Erythroblast (primary cell): ENCODE measurements at places on chromosomes 4 and X.

- DNase-seq = no peak
Observed at GRCh38 chr4:102778720-102779119, 18.0 kb upstream of the MANBA start.

DNA sequence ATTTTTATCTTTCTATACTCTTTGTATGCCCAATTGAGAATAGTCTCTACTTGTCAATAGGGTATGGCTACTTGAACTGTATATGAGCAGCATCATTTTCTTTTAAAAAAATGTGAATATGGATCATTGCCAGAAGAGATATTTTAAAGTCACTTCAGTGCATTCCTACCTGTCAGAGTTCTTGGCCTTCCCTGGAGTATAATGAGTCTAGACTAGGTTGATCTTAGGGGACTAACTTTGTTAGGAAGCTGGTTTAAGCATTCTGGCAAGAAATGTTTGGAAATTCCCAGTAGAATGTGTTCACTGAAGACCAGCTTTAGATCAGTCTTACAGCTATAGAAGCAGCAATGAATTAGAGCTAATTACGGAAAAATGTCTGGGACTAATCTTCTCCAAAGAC is 178.2 kb downstream of the FAT4 start:
- DNase-seq = no peak

DNA sequence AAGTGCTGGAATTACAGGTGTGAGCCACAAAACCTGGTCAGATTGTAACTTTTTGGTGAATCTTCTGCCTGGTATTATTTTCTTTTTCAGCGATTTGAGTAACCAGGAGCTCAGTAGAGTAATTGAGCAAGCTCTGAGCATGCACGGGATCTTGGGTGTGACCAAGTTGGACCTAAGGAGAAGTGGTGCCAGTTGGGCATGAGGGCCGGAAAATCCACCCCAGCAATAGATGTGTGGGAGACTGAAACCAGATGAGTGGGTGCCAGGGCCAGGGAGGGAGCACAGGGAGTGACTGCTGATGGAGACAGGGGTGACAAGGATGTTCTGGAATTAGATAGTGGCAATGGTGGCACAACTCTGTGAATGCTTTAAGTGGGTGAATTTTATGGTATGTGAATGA is 3.7 kb upstream of the CCNQ start:
- DNase-seq = no peak

DNA sequence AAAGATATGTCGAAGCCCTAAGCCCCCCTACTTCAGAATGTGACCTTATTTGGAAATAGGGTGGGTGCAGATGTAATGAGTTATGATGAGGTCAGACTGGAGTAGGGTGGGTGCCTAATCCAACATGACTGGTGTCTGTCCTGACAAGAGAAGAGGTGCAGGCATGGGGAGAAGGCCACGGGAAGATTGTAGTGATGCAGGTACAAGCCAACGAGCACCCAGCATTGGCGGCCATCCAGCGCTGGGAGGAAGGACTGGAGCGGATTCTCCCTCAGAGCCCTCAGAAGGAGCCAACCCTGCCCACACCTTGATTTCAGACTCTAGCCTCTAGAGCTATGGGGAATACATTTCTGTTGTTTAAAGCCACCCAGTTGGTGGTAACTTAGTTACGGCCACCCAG is 237.2 kb downstream of the EVC2 start:
- DNase-seq = no peak

DNA sequence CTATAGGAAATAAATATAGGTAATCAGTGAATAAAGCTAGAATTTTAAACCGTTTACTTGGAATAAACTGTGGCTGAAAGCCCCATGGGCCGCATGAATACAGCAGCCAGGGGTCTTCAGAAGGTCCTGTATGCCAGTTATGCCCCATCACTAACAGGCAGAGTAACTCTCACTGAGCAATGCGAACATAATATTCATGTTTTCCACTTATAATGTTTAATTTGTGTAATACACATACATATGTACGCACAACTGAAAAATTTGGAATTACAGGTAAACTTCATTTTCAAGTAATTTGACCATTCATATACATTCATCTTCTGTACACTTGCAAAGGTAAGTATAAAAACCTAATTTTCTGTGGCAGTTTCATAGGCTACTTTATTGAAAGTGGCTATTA is 526.2 kb upstream of the ATOH1 start:
- DNase-seq = no peak

GRCh38 chr4:74338792-74339333 is 26.1 kb upstream of the EREG start:
- no peak for DNase-seq

DNA sequence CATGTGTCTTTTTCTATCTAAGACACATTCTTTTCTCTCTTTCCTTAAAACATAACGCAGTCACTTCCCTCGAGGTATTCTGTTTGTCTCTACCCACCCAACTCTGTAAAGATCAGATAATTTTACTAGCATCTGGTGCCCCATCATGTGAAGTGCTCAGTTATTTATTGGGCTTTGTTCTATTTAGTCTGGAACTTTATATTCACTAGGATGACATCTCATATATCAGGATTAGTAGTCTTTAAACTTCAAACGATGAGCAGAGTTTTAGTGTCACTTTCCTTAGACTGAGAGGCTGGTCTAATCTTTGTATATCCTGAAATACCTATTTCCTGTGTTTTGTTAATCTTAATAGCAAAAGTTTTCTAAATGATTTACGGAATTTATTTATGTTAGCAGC is 445.5 kb upstream of the NDST3 start:
- DNase-seq = no peak

DNA sequence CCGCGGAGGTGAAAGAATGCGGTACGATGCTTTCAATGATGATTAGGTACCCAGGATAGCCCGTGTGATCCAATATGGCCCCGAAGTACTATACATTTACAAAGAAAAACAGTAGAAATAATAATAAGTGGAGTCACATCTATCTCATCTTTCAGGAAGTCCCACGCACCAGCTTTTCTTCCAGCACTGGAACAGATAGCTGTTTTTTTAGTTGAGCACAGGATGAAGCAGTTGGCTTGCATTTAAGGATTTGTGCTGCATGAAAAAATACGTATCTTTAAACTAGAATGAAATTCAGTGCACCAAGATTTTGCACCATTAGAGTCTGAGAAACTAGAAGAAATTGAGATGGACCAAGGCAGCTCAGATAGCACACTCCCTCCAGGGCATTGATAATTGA is 44.1 kb downstream of the SMIM20 start:
- DNase-seq = no peak

DNA sequence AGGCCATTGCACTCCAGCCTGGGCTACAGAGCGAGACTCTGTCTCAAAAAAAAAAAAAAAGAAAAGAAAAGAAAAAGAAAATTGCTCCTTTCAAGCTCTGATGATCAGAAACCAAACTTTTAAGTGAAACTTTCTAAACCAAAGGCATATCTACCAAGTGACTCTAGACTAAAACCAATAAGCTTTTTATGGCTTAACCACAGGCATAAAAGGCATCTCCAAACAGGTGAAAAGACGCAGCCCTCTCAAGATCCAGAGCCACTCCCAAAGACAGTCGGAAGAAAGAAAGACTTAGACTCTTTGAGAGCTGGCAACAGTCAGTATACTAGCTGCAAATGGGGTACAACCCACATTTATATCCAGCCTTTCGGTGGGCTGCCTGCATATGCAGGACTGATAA is 117.1 kb upstream of the AP1S2 start:
- no peak for DNase-seq

DNA sequence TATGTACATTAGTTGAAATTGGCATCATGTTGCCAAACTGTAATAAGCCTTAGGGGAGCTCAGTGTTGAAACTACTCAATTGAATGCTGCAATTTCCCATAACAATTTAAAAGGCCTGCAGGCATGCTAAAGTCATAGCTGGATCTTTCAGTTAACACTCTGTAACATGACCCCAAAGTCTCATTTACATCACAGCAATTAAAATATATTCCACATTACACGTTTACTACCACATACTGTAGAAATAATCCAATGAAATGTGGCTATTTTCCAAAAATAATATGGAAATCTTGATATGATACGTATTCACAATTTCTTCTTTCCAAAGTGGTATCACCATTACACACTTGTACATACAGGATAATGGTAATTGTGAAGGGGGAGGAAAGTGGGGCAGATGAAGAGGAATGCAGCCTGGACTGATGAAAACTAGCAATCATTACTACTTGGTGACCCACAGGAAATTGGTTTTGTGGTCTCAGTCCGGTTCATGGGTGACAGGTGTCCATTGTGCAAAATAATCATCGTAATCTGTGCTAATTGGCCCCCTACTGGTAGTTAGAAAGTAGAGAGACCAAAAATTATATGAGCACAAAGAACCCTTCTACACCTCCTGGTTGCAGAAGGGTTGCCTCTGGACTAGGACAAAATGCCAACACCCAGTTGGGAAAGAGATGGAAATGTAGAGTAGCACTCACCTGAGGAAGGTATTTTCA is 63.7 kb downstream of the TENM3 start:
- DNase-seq = no peak

GRCh38 chr4:81954271-81954670 is 419.5 kb downstream of the HNRNPD start:
- no peak for DNase-seq

DNA sequence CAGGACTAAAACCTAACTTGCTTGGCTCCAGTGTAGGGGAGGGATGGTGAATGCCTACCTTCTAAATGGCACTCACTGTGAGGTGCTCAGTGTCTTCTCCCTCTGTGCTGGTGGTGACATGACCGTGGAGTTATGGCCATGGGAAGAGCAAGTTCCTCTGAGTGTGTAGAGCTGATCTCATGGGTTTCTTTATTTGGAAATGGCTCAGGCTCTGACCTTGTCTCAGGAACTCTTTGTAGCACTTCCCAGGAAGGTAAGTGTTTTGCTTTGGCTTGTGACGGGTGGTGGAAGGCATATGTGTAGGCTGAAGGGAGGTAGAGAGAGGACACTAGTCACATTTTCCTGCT is 6.4 kb downstream of the MSN start:
- DNase-seq = no peak

GRCh38 chr4:152530600-152530999 is 5.3 kb downstream of the FBXW7 start:
- DNase-seq = no peak

DNA sequence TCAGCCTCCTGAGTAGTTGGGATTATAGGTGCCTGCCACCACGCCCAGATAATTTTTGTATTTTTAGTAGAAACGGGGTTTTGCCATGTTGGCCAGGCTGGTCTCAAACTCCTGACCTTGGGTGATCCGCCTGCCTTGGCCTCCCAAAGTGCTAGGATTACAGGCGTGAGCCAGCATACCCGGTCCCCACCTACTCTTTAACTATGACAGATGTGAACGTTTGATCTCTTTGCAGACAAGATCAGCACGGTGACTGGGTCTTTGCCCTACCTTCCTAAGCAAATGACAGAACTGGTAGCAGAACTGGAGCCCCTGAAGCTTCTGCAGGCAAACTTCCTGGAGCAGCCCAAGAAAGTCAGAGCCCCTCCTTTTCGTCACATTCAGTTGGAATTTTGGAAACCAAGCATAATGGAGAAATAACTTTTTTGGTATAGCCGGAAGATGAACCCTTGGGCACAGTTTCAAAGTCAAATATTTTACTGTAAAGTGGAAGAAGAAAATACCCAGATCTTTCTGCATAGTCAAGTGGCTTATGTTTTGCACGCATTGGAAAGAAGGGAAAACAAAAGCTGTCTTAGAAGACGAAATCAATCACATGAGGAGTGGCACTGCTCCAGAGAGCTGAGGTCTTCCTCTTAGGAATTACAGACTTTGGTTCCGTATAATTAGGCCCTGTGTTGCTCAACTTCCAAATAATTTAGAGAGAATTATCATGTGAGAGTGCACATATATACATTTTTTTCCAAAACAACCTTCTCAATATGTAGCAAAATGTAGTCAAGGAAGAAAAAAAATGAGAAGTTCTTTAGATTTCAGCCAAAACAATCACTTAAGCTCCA is 90.6 kb downstream of the SORBS2 start:
- DNase-seq = no peak

DNA sequence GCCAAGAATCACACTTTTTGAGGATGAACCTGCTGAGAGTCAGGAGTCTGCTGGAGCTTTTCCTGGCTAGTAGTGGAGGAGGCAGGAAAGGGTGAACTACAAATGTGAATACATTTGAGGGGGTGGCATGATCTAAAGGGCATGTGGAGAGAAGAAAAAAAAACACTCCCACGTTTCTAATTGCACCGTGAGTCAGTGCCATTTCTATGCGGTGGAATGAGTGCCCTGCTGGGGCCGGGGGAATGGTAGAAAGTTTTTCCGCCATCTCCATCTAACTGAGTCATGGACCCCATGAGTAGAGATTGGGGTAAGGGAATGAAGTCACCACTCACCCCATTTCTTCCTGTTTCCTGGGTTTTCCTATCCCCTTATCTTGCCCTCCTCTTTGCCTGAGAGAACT is 19.8 kb downstream of the BEX3 start:
- no peak for DNase-seq

GRCh38 chr4:22356987-22357596 is 158.8 kb downstream of the ADGRA3 start:
- DNase-seq = peak; percentile 4

GRCh38 chr4:160141206-160141605 is 1038.3 kb downstream of the RAPGEF2 start:
- DNase-seq = no peak

DNA sequence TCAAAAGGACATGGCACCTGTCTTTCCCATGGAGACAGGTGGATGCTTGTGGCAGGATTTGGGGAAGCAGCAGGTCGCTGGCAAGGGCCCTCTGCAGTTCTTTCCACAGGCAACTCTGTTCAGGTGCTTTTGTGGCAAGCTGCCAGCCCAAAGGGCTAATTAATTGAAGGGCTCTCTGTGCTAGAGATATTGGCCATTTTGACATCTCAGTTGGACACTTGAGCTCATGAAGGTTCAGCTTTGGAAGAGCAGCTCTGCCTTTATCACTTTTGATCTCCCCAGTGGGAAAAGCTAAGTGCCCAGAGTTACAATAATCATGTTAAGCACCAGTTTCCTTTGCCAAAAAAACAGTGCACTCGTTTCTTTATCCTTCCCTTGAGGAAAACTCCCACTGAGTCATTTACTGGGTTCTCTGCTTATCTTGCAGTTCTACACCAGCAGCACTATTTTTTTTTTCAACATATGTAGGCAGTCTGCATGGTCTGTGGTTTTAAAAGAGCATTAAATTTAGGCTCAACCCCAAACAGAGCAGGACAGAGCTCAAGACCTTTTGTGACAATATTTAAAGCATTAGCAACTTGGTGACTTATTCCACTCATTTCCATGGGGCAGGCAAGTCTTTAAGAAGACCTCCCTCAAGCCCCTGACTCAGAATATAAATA is 336.4 kb upstream of the RASGEF1B start:
- DNase-seq = peak; percentile 66

- no peak for DNase-seq
Observed at GRCh38 chr4:169102026-169102425, 92.0 kb upstream of the CBR4 start.

DNA sequence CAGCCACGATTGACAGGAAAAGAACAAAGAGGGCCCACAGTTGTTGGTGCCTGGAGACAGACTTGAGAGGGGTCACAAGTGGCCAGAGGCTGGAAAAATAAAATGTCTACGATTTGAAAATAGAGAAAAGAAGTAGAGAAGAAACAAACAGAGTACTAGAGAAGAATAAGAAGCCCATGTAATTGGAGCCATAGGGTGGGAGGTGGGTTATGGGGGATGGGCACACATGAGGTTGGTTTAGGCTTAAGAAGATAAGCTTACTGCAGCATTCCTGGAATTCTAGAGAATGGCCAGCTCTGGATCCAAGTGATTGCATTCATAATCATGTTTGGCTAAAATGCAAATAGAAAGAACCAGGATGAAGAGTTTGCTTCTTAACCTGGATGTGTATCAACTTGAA is 210.7 kb downstream of the MAML3 start:
- no peak for DNase-seq

- DNase-seq = no peak
Observed at GRCh38 chrX:42399632-42400024, 378.3 kb downstream of the PPP1R2C start.
